SIG-M5 (cell line): ENCODE measurements at places on chromosomes 2 and 18.

DNA sequence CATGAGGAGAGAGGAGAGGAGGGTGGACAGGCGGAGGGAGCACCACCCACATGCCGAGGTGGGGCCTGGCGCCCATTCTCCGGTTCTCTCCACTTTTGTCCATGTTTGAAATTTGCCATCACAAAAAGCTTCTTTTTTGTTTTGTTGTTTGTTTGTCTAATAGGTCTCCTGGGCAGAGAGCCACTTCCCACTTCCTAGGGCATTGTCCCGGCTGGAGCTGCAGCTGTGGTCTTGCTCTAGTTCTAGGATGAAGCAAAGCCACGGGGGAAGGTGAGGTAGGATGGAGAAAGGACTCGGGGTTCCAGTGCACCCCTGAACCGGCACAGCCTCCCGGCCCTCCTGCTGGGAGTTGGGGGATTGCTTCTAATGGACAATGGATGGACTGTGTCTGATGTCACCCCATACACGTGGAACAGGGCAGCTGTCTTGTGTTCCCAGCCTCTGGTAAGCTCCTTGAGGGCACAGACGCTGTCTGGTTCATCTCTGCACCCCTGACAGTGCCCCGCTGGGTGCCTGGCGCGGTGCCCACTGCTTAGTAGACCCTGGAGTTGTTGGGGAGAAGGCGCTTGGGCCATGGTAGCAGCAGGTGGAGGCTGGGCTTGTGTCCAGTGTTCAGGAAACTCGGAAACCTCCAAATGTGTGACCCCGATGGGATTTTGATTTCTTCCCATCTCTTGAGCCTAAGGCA lies 278.4 kb downstream of the NDUFA10 start:
- no peak for DNase-seq

DNA sequence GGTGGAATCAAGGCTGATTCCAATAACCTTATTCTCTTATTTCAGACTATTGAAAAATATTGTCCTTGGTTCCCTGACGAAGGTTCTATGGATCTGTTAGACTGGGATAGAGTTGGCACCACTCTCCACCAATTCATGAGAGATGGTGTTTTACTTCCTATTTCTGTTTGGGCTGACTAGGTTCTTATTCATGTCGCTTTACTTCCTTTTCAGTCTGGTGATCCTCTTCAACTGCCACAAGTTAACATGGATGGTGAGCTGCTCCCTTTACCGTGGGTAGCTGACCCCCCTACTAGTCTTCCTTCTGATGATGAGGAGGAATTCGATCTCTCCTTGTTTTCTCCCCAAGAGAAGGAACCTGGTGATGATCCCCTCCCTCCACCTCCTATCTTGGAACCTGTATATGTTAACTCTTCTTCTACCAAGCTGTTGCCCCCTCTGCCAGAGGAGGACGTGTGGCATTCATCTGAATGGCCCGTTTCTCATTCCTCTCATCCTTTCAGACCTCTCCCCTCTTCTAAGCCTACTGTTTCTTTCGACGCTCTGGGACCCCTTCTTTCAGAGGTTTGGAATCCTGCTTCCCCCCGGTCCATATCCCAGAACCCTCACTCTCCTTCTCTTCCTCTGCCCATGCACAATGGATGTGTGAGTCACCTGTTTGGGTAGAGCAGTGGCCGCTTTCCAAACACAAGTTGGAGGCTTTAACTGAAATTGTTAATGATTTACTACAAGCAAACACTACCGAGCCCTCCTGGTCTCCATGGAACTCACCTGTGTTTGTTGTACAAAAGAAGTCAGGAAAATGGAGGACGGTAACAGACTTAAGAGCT lies 13.5 kb upstream of the CNOT11 start:
- no peak for DNase-seq

- no peak for DNase-seq
Observed at GRCh38 chr2:204234879-204235278, 298.3 kb downstream of the ICOS start.

DNA sequence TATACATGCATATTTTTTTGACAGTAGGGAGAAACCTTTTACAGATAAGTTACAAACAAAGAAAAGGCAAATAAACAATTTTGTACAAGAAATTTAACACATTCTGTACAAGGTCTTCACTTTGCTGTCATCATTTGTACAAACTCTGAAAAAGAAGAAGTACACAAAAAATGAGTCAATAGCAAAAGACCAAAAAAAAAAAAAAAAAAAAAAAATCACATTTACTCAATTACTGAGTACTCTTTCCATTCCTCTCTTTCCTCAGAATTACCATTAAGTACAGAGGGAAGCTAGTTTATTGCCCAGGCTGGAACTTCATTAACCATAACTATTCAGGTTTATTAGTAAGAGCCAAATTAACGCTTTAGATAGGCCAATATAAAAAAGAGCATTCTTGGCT lies 5.6 kb upstream of the STPG4 start:
- DNase-seq: no peak

DNA sequence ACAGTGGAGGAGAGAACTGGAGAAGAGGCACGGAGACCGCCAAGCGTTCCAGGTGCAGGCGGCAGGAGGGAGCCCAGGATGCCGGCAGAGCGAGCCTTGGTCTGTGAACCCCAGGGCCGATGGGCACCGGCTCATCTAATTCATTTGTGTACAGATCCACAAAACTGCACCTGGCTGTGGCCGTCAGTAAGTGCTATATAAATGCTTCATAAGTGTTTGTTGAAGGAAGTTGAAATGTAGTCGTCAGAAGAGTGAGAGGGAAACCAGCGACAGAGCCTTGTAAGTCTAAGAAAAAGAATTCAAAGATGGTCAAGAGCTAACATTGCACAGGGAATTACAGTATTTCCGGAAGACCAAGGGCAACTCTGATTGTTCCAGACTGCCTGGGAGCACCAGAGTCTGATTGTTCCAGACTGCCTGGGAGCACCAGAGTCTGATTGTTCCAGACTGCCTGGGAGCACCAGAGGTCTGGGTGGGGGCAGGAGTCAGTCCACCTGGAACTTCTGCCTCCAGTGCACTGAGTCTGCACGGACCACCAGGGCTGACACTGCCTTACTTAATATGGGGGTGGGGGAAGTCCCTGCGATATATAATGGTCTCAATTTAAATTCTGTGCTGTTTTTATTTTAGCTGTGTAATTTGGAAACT lies 112.3 kb downstream of the BCL2 start:
- DNase-seq: no peak
